ENCODE measurements at places on chromosomes 12 and 14.

DNA sequence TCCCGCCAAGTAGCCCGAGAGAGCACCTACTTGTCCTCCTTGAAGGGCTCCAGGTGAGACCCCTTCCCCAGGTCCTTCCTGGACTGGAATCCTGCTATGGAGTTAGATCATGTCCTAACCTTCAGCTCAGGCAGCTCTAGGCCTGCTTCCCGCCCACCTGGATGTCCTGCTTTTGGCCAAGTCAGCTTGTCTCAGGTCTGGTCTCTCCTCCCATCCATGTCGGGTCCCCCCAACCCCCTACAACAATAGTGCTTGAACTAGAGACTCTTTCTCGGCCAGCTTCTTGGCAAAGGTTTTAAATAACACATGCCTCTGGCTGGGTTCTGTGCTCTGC lies 3.6 kb downstream of the NAB2 start:
- no peak for DNase-seq

DNA sequence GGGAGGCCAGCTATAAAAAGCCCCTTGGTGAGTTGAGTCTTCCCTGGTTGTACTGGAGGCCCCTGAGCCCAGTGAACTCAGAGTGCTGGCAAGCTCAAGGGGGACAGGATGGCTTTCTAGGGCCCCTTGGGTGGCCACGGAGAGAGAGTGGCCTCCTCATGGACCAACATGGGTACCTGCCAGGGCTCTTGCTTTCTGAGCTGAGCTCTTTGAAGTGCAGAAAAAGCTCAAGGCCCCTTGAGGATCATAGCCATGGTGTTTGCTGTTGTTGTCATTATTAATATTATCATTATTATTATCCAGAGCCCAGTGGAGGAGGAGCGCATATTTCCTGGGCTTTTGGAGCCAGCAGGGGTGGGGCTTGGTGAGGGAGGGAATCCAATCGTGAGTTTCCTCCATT lies 6.7 kb downstream of the RNFT2 start:
- DNase-seq, result no peak

DNA sequence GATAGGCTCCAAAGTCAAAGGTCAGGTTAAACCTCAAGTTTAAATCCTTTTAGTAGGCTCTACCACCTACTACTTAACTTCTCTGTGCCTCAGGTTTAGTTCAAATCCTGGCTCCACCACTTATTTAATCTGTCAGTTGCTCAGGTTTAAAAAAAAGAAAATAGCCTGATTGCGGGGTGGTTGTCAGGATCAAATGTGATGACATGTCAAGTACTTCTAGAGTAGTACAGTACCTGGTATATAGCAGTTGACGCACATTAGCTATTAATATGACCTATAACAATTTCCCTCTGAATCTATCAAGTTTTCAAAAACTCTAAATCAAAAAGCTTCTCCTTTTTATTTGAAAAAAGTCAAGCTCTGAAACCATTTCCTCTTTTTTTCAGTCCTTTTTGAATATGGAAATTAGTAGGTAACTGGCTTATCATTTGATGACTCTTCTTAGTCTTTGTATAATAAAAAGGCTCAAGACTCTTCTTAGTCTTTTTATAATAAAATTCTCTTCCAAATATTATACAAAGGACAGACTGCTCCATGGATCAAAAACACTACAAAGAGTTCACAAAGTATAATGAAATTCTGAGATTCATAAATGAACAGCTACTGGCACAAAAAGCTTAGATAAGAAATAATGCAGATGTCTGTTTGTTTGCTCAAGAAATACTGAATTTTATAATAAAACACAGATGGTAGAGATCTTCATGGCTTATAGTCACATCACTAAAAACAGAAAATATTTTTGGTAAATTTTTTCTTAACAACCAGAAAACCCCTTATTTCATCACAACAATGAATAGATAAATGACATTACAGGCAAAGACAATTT lies 5.0 kb downstream of the OSBPL8 start:
- DNase-seq, result no peak

DNA sequence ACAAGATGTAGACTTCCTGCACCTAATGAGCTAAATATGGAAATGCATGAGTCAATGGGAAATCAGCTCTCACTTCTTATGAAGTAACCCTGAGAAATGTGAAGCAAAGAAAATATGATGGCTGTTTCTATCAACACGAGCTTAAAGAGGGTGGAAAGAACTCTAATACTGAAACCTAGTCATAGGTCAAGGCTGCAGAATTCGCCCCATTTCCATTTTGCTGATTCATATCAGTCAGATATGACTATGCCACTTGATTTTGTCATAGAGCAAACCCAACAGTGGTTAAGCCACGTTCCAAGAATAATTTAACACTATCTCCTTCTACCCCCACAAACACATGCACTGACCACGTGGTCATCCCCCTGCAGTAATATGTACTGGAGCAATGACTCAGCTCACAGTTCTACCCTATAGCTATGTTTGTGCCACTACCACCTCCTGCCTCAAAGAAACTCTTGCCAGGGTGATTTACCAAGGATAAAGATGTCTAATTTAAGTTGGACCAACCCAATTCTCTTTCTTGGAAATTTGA lies 157.5 kb downstream of the TMTC3 start:
- DNase-seq, result no peak

GRCh38 chr14:59331217-59331616 lies 134.0 kb downstream of the GPR135 start:
- no peak for DNase-seq

DNA sequence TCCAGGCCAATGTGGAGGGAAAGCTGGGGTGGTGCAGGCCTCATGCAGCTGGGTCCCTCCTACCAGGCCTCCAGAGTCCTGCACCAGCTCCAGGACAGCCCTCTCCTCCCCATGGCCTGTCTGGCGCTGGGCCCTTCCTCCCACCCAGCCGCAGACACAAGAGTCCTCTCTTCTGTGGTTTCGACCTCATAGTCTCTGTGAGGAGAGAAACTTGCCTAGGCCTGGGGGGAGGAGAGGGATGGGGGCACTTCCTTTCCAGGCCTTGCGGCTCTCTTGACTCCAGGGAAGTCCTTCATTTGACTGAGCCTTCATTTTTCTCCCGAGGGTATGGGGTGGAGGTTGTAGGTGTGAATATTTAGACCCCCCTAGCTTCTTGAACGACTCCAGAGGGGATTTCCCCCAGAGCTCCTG lies 2.3 kb downstream of the MMP14 start:
- DNase-seq, result no peak

GRCh38 chr12:109881752-109882151 lies 1.4 kb upstream of the GLTP start:
- DNase-seq, result no peak

DNA sequence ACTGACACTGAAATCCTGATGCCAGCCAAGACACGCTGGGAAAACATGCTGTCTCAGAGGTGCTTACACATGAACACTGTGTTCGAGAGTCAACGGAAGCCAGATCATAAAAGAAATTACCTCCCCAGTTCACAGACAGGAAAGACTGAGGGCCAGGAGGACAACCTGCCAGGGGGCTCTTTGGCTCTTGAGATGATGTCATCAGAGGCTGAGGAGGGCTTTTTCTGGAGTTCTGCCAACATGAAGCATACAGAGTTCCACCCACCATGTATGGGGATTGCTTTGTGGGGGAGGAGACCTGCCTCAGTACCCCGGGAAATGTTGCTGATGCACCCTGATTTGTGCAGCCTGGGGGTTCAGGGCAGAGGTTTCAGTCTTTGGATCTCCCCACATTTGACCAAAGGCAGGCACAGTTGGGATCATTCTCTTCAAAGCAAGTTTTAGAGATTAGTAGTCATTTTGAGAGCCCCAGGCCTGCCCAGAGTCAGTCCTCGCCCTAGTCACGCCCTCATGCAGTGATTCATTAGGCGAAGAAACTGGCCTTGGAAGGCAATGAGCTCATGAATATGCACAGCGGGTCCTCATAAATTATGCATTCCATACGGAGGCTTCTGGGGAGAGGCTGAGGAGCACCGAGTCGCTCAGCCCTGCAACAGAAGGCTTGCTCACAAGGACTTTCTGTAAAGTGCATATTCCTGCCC lies 34.9 kb upstream of the EML1 start:
- DNase-seq, result peak; percentile 89

DNA sequence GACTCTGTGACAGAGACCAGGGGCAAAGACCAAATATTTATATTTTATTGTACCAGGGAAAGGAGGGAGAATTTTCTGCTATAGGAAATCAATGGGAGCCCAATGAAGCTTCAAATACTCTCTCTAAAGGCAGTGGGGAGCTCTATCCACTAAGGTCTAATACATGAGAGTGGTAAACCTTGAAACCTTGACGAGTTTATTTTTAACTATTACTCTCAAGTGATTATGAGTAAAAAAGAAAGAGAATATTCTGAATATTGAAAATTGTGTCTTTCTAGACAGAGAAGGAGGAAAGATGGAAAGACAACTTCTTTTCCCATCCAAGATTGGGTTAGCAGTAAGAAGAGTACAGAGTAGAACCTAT lies 1722.1 kb upstream of the SEL1L start:
- no peak for DNase-seq

DNA sequence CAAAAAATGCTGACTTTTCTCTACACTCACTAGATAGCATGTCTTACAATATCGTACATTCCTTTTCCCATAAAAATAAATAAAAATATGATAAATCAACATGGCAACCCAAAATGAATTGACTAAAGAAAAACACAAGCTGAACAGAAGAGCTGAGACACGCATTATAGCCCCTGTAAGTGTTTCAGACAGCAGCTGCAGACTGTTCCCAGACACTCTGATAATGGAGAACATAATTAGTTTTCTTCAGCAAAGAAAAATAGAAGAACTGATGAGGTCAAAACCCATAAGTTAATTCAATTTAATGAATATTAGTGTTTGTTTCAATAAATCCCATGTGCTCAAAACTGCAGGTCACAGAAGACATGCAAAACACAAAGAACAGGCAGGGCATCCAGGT lies 23.8 kb downstream of the ST8SIA1 start:
- no peak for DNase-seq

DNA sequence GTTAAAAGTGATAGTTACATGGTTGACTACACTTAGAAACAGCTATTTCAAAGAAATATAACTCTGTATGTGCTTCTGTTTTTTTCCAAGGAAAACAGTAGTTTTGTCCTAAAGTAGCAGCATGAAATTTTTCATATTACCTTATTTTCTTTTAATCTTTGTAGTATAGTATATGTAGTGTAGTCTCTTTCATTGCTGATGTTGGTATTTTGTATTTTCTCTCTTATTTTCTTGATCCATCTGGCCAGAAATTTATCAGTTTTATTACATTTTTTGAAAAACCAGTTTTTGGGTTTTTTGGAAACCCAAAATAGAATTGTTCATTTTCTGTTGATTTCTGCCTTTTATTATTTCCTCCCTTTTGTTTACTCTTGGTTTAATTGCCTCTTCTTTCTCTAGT lies 6.4 kb upstream of the RNU6-8 start:
- DNase-seq, result no peak

DNA sequence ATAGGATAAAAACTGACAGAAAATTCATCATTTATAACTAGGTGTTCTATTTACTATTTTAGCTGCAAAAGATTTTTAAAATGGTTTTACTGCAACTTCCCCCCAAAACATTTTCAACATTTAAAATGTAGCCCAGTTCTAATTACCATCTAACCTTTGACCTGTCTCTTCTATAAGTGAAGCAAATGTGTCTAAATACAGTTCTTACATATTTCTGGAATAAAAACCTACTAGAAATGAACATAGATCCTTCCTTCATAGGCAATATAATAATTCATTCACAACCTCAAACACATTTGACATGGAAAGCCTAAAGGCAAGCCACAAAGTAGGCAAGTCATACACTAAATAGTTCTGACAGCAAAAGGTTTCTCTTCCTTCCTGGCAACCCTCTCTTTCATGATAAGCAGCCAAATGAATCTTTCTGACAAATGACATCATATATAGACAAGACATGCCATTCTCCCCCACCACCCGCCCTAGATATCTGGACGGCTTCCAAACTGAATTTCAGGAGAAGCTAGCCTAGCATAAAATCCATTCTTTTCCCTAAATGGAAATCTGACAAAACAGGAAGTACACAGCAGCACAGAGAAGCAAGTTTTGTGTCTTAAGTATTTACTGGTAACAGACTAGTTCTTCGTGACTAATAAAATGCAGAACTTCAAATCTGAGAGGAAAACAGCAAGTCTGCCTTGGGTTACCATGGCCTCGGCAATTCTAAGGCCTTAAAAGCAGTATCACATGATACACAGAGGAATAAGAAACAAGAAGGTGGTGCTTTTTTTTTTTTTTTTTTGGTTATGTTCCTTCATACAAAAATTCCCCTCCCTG lies 17.2 kb upstream of the ARID4A start:
- peak; percentile 12 for DNase-seq

- DNase-seq, result no peak
These were observed 19.8 kb upstream of the BTBD6 start for GRCh38 chr14:105228562-105228961.

DNA sequence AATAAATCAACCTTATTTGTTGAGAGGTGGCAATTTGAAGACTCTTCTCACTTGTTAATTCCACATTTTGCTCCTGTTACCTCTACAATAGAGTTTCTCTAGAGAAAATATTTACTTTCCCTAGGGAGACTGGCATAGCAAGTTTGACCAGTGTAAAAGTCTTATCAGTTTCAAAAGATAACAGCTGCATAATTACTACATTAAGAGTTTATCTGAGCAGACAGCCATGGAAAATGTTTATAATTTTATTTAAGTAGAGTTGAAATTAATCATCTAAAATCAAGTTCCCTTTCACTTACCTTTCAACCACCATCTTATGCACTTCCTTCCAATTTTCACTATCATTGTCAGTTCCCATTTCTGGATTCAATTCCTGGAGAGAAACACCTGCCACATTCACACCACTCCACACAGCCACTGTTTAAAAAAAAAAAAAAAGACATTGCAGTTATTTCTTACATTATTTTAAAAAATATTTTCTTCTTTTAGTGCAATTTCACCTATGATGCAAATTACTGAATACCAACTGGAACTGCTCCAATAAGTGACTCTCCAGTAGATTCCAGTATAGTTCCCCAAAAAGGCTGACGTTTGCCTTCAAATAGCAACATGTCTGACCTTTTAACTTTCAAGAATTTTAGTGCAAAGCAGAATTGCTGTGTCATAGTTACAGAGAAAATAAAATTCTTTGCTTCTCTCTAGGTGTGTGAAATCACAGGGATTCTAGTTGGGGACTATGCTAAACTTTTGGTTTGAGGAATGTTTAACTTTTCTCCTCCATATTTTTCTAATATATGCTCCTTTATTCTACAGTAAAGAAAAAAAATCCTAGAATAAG lies 19.4 kb downstream of the LDHB start:
- no peak for DNase-seq

- DNase-seq, result no peak
These were observed 7.8 kb upstream of the KRT72 start for GRCh38 chr12:52608826-52609630.

- no peak for DNase-seq
These were observed 31.9 kb downstream of the SLC39A9 start for GRCh38 chr14:69430306-69430939.

GRCh38 chr14:32186248-32186647 lies 15.6 kb upstream of the RNU6-7 start:
- DNase-seq, result no peak
